Progenitor cell of endocrine pancreas (in vitro differentiated cells): ENCODE measurements at places on chromosomes 2 and 18.

GRCh38 chr2:159110784-159111183 lies 142.3 kb downstream of the TANC1 start:
- H3K4me1 ChIP-seq, result no peaks in the 10 kb centered on the region
- H3K27me3 ChIP-seq, result no peaks in the 10 kb centered on the region
- DNase-seq, result no peak
- H3K4me3 ChIP-seq, result no peak overlapping the region
- H3K27ac ChIP-seq, result no peak overlapping the region

DNA sequence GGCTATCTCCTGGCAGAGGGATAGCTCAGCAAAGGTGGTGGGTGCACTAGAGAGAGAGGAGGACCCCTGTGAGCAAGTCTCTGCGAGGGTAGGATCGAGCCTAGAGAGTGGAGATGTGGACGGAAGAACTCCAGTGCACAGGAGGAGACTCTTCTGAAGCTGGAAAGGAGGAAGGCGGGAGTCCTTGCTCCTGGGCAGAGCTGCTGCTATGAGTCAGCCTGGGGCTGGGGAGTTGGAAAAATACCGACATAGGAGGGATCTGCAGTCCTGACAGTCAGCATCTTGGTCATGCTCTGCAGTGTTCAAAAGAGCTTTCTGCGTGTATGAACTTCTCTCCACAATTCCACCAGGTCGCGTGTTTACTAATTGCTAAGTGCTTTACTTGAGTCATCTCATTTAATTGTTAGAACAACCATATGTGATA lies 233.8 kb downstream of the LDLRAD4 start:
- no peaks in the 10 kb centered on the region for H3K36me3 ChIP-seq
- H3K4me3 ChIP-seq, result no peak overlapping the region
- H3K27me3 ChIP-seq, result peaks cover 69% of the 10 kb centered on the region
- peaks cover 10% of the 10 kb centered on the region for H3K4me1 ChIP-seq

GRCh38 chr2:1800306-1800705 lies 56.0 kb upstream of the PXDN start:
- H3K27ac ChIP-seq, result no peak overlapping the region
- no peaks in the 10 kb centered on the region for H3K36me3 ChIP-seq
- H3K27me3 ChIP-seq, result peaks cover 10% of the 10 kb centered on the region

DNA sequence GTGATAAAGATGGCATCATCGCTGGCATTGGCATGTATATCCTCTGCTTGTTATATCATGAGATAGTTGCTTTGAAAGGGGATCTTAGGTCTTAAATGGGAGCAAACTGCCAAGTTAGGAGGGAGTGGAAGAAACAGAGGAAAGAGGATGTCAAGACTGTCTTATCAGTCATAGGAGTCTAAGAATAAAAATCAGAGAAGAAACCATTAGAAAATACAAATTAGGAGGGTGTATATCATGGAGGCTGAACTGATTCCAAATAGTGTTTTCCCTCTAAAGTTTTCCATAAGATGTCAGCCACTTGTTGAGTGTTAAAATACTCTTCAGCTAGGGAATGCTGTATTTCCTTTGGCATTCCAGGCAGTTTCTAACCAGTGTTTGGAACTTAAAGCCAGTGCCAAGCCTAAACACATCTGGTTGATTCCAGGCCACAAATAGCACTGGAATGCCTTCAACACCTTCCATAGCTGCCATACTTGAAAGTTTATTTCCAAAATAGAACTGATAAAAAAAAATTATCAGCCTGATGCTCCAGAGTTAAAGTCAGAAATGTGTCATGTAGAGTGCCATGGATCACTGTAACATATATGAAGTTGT lies 129.4 kb downstream of the ZEB2 start:
- H3K27ac ChIP-seq, result no peak overlapping the region
- DNase-seq, result no peak
- no peaks in the 10 kb centered on the region for H3K4me1 ChIP-seq
- no peak overlapping the region for H3K4me3 ChIP-seq

- peak overlapping the region; percentile 63 for H3K27ac ChIP-seq
- H3K27me3 ChIP-seq, result no peaks in the 10 kb centered on the region
- peaks cover 13% of the 10 kb centered on the region for H3K36me3 ChIP-seq
- no peak overlapping the region for H3K4me3 ChIP-seq
Observed at GRCh38 chr18:62242955-62243354, 55.9 kb downstream of the RELCH start.

DNA sequence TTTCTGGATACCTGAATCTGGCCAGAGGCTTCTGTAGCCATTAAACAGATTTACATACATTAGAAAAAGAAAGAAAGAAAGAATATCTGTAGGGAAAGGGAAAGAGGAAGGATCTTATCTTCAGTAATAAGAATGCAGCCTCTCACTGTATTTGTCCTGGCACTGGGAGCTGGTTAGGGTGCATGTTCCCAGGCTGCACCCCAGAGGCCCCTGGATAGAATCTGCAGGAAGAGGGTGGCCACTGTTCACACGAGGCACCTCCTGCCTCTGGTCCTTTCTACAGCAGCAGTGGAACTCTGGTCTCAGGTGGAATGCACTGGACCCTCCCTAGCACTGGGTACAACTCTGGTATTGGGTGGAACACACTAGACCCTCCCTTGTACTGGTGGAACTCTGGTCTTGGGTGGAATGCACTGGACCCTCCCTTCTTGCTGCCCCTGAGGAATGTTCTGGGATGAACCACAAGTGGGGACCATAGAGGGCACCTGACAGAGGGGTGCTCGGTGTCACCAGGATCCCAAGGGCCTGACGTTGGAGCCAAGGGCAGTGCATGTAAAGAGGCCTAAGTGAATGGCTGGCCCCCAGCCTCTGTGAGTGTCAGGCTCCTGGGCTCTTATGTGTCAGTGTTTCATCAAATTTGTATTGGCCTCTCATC lies 27.4 kb upstream of the PXDN start:
- peaks cover 3% of the 10 kb centered on the region for H3K4me1 ChIP-seq
- peaks cover 8% of the 10 kb centered on the region for H3K27me3 ChIP-seq
- no peaks in the 10 kb centered on the region for H3K36me3 ChIP-seq

DNA sequence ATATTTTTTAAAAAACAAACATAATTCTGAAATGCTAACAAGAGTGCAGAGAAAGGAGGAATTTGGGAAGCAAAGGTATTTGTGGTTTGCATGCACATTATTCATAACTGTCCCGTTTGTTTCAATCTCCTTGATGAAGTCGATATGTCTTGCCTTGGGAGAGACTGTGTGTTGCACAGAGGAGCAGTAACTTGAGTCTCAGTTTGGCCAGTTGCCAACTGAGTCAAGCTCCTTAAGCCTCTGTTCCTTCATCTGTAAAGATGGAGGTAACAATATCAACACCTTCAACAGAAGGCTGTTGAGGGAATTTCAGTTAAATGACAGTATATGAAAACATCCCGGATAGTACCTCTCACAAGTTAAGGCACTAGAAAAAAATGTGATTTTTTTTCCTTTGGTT lies 226.2 kb downstream of the ASXL3 start:
- no peaks in the 10 kb centered on the region for H3K36me3 ChIP-seq
- no peaks in the 10 kb centered on the region for H3K27me3 ChIP-seq
- H3K4me1 ChIP-seq, result peaks cover 20% of the 10 kb centered on the region
- no peak overlapping the region for H3K4me3 ChIP-seq
- H3K27ac ChIP-seq, result no peak overlapping the region
- DNase-seq, result no peak

- H3K4me1 ChIP-seq, result peaks cover 17% of the 10 kb centered on the region
- H3K27me3 ChIP-seq, result no peaks in the 10 kb centered on the region
- no peaks in the 10 kb centered on the region for H3K36me3 ChIP-seq
- H3K4me3 ChIP-seq, result no peak overlapping the region
- no peak for DNase-seq
Observed at GRCh38 chr2:233857511-233858141, 3.3 kb upstream of the HJURP start.

GRCh38 chr2:201830666-201831065 lies 24.3 kb downstream of the CDK15 start:
- H3K4me3 ChIP-seq, result no peak overlapping the region
- DNase-seq, result no peak
- H3K27me3 ChIP-seq, result peaks cover 3% of the 10 kb centered on the region
- H3K36me3 ChIP-seq, result no peaks in the 10 kb centered on the region
- no peak overlapping the region for H3K27ac ChIP-seq

- no peak for DNase-seq
- peaks cover 15% of the 10 kb centered on the region for H3K36me3 ChIP-seq
- H3K4me1 ChIP-seq, result peaks cover 2% of the 10 kb centered on the region
- H3K4me3 ChIP-seq, result no peak overlapping the region
- H3K27me3 ChIP-seq, result no peaks in the 10 kb centered on the region
Observed at GRCh38 chr2:130352237-130352636, 3.6 kb upstream of the PTPN18 start.

- peaks cover 26% of the 10 kb centered on the region for H3K36me3 ChIP-seq
- no peak overlapping the region for H3K4me3 ChIP-seq
- H3K27me3 ChIP-seq, result no peaks in the 10 kb centered on the region
- peaks cover 16% of the 10 kb centered on the region for H3K4me1 ChIP-seq
- DNase-seq, result no peak
Observed at GRCh38 chr2:48510329-48510728, 19.6 kb upstream of the STON1 start.
